ENCODE measurements at places on chromosomes 6 and 20.

- no peak for DNase-seq
Measured at GRCh38 chr20:55760586-55760985, 244.7 kb downstream of the CBLN4 start.

- no peak for DNase-seq
Measured at GRCh38 chr20:11296951-11297350, 620.7 kb upstream of the BTBD3 start.

DNA sequence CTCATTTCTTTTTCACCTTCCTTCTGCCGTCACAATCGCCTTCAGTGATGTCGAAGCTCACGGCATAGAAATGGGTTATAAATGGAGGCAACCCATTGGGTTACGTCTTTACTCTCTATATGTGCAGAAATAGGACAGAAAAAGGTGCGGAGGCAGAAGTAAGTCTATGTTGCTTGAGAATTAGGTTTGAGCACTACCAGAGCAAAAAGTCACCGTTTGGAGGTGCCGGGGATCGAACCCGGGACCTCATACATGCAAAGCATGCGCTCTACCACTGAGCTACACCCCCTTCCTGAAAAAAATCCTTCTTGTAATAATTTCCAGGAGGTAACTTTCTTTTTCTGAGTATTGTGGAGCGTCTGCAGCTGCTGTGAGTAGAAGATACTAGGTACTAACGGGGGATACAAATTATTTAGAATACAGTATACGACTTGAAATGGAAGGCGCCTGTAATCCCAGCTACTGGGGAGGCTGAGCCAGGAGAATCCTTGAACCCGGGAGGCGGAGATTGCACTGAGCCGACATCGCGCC lies 134.2 kb downstream of the TRIM27 start:
- DNase-seq = no peak

- DNase-seq = no peak
Measured at GRCh38 chr20:17439616-17440296, 91.4 kb downstream of the BFSP1 start.

DNA sequence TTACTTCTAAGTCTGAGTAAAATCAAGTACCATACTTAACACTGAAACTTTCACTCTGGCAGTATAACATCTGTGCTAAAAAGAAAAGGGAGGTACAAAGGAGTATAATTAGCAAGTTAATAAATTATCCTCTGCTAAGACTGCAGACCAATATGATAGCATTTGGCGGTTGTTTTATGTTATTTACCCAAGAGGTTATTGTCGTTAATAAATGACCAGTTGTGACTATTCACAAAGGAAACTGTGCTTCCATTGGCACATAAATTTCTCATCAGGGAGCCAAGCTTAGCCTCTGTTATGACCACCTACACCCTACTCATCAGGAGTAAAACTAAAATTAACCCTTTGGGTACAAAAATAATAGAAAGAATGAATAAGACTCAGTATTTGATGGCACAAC lies 86.5 kb downstream of the CRYBG1 start:
- no peak for DNase-seq

- DNase-seq = no peak
Measured at GRCh38 chr20:53748176-53748575, 154.5 kb upstream of the ZNF217 start.

- no peak for DNase-seq
Measured at GRCh38 chr6:147639279-147639678, 130.8 kb downstream of the SAMD5 start.

DNA sequence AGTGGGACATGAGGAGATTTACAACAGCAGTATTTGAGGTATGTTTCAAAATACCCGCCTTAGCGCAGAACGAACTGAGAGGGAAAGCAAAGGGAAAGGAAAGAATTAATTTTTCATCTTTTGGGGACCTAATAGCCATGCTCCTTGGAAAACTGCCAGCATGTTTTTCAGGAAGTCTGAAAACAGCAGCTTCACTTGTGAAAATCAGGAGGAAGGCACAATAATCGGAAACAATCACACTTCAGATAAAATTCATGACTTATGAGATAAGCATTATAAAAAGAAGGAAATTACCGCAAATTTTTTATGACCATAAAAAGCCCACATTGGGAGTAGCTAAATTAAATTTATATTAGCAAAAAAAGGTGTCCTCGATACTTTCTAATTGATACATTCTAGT lies 541.1 kb downstream of the HAO1 start:
- no peak for DNase-seq

DNA sequence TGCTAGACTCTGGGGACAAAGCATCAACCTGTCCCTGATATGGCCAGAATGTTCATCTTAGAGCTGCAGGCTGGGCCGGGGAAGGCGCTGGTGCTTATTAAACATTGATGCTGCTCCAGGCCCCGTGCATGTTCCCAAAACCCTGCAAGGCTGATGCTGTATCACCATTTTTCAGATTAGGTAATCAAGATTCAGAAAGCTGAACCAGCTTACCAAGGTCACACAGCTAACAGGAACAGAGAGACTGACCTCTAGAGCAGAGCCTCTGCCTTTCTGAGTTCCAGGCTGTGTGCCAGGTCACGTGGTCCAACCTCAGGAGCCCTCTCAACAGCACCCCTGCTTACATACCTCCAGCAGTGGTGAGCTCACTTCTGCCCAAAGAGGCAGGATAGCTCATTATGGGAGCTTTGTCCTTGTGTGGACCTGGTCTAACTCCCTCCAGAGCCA lies 16.1 kb upstream of the VSTM2L start:
- DNase-seq = no peak

GRCh38 chr6:132892929-132893771 lies 78.8 kb downstream of the RPS12 start:
- no peak for DNase-seq

- no peak for DNase-seq
Measured at GRCh38 chr20:63367446-63368055, 6.4 kb upstream of the CHRNA4 start.

DNA sequence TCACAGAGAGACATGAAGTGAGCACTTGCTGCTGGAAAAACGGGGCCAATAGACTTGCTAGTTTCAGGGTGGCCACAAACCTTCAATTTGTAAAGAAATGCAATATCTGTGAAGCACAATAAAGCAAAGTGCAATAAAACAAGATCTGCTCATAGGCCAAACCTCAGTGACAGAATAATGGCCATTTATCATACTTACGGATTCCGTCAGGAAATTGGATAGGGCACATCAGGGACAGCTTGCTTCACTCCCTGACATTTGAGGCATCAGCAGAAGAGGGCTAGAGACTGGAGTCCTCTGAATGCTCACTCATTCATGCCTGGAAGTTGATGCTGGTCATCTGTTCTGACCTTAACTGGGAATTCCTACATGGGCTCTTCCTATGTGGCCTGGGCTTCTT lies 165.5 kb upstream of the OPRM1 start:
- DNase-seq = no peak

DNA sequence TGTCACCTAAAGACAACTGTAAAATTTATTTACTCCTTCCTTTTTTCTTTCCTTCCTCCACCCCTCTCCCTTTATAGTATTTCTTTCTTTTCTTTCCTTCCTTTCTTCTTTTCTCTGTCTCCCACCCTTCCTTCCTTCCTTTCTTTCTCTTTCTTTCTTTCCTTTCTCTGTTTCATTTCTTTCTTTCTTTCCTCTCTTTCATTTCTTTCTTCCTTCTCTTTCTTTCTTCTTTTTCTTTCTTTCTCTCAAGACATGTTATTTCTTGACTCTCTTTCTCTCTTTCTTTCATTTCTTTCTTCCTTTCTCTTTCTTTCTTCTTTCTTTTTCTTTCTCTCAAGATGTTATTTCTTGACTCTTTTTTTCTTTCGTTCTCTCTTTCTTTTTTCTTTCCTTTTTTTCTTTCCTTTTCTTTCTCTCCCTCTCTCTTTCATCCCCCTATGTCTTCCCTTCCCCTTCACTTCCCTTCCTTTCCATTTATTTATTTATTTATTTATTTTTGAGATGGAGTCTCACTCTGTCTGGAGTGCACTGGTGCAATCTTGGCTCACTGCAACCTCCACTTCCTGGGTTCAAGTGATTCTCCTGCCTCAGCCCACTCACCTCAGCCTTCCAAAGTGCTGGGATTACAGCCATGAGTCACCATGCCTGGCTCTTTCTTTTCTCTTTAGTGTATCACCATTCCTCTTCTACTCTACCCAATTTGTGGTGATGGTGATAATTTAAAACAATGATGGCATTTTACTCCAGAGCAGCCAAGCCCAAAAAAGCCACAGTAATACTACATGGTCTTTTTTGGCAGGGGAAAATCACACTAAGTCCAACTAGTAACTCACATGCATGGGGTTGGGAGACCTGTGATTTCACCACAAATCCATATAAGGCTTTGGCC lies 188.2 kb downstream of the ADGRG6 start:
- no peak for DNase-seq

GRCh38 chr20:62955519-62956386 lies 3.2 kb downstream of the SLC17A9 start:
- DNase-seq = no peak
